T-helper 17 cell (primary cell): ENCODE measurements at places on chromosomes 5 and 9.

DNA sequence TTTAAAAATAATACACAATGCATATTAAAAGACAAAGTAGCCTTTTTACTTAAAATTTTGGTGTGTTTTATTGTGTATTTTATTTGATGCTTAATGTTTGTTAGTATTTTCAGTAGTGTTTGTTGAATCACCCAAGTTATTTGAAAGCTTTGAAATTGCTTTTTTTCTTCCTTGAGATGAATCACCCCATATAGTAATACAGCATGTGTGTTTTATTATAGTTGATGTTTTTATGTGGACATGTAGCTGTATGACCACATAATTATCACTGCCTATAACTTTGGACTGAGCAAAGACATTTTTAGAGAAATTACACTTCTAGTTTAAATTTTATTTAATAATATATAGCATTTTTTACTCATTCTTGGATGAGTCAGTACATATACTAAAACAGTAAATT lies 18.0 kb downstream of the FAM174A start:
- DNase-seq: no peak

GRCh38 chr5:159257629-159258283 lies 5.3 kb upstream of the UBLCP1 start:
- no peak for DNase-seq

- no peak for DNase-seq
Observed at GRCh38 chr5:72453246-72453775, 53.9 kb downstream of the ZNF366 start.

DNA sequence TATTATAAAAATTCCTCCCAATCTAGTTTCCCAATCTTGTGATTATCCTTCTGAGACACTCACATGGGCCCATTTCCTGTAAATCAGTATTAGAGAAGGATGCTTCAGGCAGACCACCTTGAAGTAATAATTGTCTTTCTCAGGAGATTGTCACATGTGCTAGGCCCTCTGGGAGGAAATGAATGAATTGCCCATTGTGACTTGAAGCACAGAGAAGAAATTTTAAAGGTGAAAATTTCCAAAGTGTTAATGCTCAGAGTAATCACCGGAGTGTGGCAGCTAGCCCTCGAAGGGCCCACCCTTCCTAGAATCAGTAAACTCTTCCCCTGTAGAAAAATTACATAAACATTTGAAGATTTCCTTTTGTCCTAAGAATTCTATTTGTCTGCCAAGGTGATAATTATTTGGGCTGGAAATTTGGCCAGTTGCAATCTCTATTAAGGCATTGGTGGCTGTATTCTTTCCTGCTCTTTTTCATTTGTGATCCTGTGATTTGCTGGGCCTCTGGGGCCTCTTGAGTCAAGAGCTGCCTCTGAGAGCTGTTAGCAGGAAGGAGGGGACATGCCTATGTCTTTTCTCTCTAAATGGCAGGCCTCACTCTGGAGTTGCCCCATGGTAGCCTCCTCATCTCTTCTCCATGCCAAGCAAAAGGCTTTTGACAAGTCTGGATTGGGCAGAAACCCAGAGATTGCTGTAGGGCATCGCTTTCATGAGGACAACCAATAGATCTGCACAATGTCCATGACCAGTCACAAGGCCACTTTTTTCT lies 371.5 kb upstream of the ACTBL2 start:
- no peak for DNase-seq

DNA sequence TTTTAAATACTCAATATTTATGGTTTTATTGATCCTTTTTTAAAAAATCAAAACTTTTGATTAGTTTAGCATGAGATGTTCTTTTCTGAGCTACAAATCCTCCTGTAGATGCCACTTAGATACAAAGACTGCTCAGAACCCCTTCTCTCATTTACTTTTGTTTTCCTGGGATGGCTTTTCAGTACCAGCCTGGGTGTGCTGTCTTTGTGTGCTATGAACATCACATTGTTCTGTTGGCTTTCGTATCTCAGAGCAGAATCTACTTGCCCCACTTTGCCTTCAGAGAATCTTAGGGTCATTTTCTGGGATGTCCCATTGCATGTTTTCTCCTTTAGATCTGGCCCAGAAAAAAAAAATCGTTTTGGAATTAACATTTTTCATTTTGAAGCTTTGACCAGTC lies 85.9 kb downstream of the RASGRF2 start:
- DNase-seq: no peak

DNA sequence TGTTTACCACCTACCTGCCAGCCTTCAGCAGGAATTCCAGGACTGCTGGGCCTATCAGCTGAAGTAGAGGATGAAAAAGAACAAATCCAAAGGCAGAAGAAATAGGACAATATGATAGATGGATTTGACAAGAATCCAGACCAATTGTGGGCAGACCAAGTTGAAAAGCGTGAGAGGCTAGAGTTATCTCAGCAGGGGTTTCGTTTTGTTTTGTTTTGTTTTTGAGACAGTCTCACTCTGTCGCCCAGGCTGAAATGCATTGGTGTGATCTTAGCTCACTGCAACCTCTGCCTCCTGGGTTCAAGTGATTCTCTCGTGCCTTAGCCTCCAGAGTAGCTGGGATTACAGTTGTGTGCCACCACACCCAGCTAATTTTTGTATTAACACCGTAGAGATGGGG lies 113.2 kb downstream of the PALM2AKAP2 start:
- no peak for DNase-seq

DNA sequence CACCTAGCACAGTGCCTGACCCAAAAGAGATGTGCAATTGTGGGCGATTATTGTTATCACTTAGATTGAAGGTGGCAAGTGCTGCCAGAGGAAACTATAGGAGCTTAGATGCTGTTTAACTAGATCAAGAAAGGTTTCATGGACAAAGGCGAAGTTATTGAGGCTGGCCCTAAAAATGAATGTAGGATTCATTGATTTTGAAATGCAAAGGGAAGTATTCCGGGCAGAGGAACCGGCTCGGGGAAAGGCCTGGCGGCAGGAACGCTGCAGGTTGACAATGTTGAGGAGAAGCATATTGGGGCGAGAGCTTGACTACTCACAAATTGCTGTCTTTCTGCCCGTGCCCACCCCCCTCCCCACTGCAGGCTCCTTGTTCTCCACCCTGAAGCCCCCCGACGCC lies 37.4 kb upstream of the TTC1 start:
- no peak for DNase-seq
